HepG2 (cell line): ENCODE measurements at places on chromosomes 11 and 22. TPM values are rescaled to one million over a fixed set of nuclear protein-coding genes. Genes with fewer than 3 reads are reported as not detected.

DNA sequence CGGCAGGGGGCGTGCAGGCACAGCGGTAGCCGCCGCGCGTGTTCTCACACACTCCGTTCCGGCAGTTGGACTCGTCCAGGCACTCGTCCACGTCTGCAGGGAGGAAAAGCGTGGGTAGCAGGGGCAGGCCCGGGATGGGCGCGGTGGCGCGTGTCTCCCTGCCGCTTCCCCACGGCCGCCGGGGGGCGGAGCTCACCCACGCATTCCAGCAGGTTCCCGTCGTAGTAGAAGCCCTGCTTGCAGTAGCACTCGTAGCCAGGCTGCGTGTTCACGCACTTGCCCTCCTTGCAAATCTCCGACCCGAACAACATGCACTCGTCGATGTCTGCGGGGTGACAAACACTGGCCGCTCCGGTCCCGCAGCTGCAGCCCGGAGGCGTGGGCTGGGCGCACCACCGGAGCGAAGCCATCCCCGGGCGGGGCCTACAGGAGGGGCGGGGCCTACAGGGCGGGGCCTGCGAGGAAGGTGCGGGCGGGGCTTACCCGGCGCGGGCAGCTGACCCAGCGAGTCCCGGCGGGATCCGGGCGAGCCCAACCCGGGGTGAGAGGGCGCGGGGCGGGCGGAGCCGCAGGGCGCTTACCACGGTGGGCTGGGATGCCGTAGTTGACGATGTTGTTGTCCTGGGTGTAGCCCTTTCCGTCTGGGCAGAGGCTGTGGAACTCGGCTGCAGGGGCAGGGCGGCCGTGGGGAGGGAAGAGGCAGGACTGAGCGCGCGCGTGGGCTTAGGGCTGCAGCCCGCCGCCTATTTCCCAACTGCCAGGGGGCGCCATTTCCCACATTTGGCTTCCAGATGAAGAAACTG lies 15.6 kb downstream of the SCYL1 start:
- peaks cover 6% of the 10 kb centered on the region for H3K4me1 ChIP-seq
- H3K27me3 ChIP-seq = no peaks in the 10 kb centered on the region
- no peak overlapping the region for H3K4me3 ChIP-seq
- DNase-seq = no peak
- peaks cover 7% of the 10 kb centered on the region for H3K36me3 ChIP-seq

DNA sequence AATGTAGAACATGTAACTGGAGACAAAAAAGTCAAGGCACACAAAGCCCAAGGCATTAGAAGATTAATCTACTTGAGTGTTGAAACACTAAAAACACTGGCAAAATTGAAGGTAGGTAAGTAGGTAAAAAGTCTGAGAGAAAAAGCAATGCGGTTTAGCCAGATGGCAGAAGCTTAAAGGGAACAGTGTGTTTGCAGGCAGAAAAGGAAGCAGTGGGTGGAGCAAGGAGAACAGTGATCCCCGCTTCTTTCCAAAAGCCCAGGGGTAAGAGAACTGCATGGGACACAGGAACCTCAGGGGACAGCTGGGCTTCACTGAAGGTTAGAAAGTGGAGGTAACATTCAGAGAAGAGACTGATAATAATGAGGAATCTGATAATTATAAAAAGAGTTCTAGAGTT lies 16.0 kb downstream of the MRE11 start:
- H3K4me1 ChIP-seq = no peaks in the 10 kb centered on the region
- no peak for DNase-seq
- no peak overlapping the region for H3K27ac ChIP-seq

- H3K4me3 ChIP-seq = peak overlapping the region; percentile 84
- peak overlapping the region; percentile 80 for H3K27ac ChIP-seq
- DNase-seq = peak; percentile 44
- no peaks in the 10 kb centered on the region for H3K36me3 ChIP-seq
Measured at GRCh38 chr11:96341211-96342013, 1.6 kb downstream of the MAML2 start.

GRCh38 chr22:33569559-33569958 lies 350.7 kb downstream of the LARGE1 start:
- H3K4me1 ChIP-seq = peaks cover 71% of the 10 kb centered on the region
- no peaks in the 10 kb centered on the region for H3K36me3 ChIP-seq
- no peak overlapping the region for H3K4me3 ChIP-seq

GRCh38 chr11:60193687-60194433 lies 11.0 kb upstream of the MS4A6A start:
- no peaks in the 10 kb centered on the region for H3K4me1 ChIP-seq
- H3K4me3 ChIP-seq = no peak overlapping the region
- H3K27ac ChIP-seq = no peak overlapping the region
- H3K36me3 ChIP-seq = no peaks in the 10 kb centered on the region
- DNase-seq = peak; percentile 58

- DNase-seq = no peak
- H3K27ac ChIP-seq = no peak overlapping the region
- H3K4me1 ChIP-seq = no peaks in the 10 kb centered on the region
- peaks cover 3% of the 10 kb centered on the region; the same call in 1 of the 2 replicates for H3K27me3 ChIP-seq
- H3K4me3 ChIP-seq = no peak overlapping the region
Measured at GRCh38 chr11:125192183-125192582, 27.6 kb downstream of the PKNOX2 start.

Gene MAPK1
- polyA plus RNA-seq = 92.7 and 114 TPM in 2 replicates

DNA sequence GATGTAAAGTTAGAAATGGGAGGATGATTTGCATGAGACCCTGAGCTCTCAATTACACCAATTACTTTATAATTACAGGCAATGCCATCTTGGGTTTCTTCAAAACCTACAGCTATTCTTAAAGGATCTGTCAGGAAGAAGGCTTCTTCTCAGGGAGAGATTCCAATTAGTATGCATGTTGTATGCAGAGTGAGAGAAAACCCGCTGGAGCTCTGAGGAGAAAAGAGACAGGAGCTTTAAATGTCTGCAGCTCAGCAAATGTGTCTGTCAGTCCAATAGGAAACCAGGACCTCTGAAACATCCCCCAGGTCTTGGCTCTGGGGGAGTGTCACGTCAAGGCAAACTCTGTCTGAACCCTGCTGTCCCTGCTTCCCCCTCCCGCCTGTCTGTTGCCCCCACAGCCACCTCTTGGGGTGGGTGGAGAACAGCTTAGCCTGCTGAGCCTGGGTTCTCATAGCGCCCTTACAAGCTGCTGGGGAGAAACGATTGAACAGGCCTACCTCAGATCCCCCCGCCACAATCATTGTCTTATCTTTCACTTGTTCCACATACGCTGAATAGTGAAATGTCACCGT lies 140.2 kb downstream of the SPATA19 start:
- H3K4me3 ChIP-seq = no peak overlapping the region
- no peak overlapping the region for H3K27ac ChIP-seq
- DNase-seq = no peak
- H3K4me1 ChIP-seq = no peaks in the 10 kb centered on the region
- H3K36me3 ChIP-seq = no peaks in the 10 kb centered on the region
- no peaks in the 10 kb centered on the region for H3K27me3 ChIP-seq

GRCh38 chr11:2766166-2766565 lies 66.4 kb upstream of the KCNQ1OT1 start:
- H3K4me3 ChIP-seq = no peak overlapping the region
- H3K27ac ChIP-seq = no peak overlapping the region
- no peaks in the 10 kb centered on the region for H3K4me1 ChIP-seq
- no peaks in the 10 kb centered on the region for H3K36me3 ChIP-seq
- H3K27me3 ChIP-seq = peaks cover 54% of the 10 kb centered on the region; the same call in 2 of the 3 replicates

- no peaks in the 10 kb centered on the region for H3K27me3 ChIP-seq
- H3K27ac ChIP-seq = no peak overlapping the region
- peaks cover 15% of the 10 kb centered on the region for H3K4me1 ChIP-seq
- no peak for DNase-seq
- H3K4me3 ChIP-seq = no peak overlapping the region
Measured at GRCh38 chr11:112082729-112083128, 3.8 kb downstream of the TIMM8B start.

GRCh38 chr11:100340466-100341319 lies 346.4 kb upstream of the ARHGAP42 start:
- no peak for DNase-seq
- no peaks in the 10 kb centered on the region for H3K27me3 ChIP-seq

GRCh38 chr22:42714768-42715390 lies 5.8 kb downstream of the A4GALT start:
- H3K4me3 ChIP-seq = no peak overlapping the region
- no peak overlapping the region for H3K27ac ChIP-seq
- peaks cover 4% of the 10 kb centered on the region for H3K27me3 ChIP-seq
- H3K36me3 ChIP-seq = no peaks in the 10 kb centered on the region

DNA sequence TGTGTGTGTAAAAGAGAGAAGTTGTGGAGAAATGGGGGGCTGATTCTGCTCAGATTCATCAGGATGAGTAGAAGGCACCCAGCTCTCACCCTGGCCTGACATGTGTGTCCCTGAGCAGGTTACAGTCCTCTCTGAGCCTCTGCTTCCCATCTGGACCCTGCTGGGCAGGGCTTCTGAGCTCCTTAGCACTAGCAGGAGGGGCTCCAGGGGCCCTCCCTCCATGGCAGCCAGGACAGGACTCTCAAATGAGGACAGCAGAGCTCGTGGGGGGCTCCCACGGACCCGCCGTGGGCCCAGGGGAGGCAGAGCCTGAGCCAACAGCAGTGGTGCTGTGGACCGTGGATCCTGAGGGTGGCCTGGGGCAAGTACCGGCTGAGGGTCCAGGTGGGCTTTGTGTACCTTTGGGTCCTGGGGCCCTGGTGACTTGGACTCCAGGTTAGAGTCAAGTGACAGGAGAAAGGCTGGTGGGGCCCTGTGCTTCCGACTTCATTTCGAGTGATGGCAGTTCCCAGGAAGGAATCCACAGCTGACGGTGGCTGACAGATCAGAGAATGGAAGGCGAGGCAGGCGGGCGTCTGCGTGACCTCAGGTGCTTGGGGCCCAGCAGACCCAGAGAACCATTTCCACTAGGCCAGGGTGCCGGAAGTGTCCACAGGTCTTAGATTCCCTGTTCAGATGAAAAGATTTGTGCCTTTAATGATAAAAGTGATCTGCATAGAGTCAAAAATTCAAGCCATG lies 21.9 kb downstream of the NEAT1 start:
- H3K27me3 ChIP-seq = no peaks in the 10 kb centered on the region
- no peak overlapping the region for H3K27ac ChIP-seq
- no peak overlapping the region for H3K4me3 ChIP-seq

Gene TXNRD2
- 17.5 and 23.4 TPM in 2 replicates for polyA plus RNA-seq

DNA sequence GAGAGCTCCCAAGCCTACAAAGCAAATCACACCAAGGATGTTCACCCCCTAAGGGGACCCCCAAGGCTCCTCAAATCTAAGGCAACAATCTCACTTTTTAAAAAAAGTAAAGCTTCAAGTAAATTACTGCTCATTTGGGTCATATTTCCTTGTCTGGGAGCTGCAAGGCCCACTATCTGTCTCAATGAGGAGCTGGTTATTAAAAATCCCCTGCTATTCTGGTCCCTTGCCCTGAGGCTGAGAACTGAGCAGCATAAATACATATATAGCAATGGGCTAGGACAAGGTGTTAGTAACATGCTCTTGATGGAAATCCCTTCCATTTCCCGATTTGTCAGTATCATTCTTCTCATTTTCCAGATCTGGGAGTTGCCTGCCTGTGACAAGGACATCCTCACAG lies 119.2 kb downstream of the ETS1 start:
- no peak overlapping the region for H3K4me3 ChIP-seq
- H3K36me3 ChIP-seq = no peaks in the 10 kb centered on the region
- no peak overlapping the region for H3K27ac ChIP-seq
- no peak for DNase-seq

- no peaks in the 10 kb centered on the region for H3K4me1 ChIP-seq
- DNase-seq = no peak
- no peak overlapping the region for H3K4me3 ChIP-seq
- H3K36me3 ChIP-seq = no peaks in the 10 kb centered on the region
- 0 out of 3 replicates have a peak, but pooled peaks cover 7% of the 10 kb centered on the region for H3K27me3 ChIP-seq
Measured at GRCh38 chr11:117670924-117671323, 126.1 kb downstream of the DSCAML1 start.

GRCh38 chr11:75349521-75350116 lies 1.8 kb downstream of the ARRB1 start:
- H3K4me1 ChIP-seq = peaks cover 75% of the 10 kb centered on the region
- H3K36me3 ChIP-seq = no peaks in the 10 kb centered on the region
- H3K27ac ChIP-seq = peak overlapping the region; percentile 85
- peaks cover 1% of the 10 kb centered on the region; the same call in 1 of the 2 replicates for H3K27me3 ChIP-seq

Gene IGSF22
- not detected in 2 replicates for polyA plus RNA-seq

- H3K36me3 ChIP-seq = no peaks in the 10 kb centered on the region
- no peak overlapping the region for H3K27ac ChIP-seq
- H3K4me1 ChIP-seq = no peaks in the 10 kb centered on the region
- DNase-seq = peak; percentile 37
- H3K27me3 ChIP-seq = no peaks in the 10 kb centered on the region
Measured at GRCh38 chr11:59053387-59053786, 32.7 kb upstream of the GLYATL1B start.

DNA sequence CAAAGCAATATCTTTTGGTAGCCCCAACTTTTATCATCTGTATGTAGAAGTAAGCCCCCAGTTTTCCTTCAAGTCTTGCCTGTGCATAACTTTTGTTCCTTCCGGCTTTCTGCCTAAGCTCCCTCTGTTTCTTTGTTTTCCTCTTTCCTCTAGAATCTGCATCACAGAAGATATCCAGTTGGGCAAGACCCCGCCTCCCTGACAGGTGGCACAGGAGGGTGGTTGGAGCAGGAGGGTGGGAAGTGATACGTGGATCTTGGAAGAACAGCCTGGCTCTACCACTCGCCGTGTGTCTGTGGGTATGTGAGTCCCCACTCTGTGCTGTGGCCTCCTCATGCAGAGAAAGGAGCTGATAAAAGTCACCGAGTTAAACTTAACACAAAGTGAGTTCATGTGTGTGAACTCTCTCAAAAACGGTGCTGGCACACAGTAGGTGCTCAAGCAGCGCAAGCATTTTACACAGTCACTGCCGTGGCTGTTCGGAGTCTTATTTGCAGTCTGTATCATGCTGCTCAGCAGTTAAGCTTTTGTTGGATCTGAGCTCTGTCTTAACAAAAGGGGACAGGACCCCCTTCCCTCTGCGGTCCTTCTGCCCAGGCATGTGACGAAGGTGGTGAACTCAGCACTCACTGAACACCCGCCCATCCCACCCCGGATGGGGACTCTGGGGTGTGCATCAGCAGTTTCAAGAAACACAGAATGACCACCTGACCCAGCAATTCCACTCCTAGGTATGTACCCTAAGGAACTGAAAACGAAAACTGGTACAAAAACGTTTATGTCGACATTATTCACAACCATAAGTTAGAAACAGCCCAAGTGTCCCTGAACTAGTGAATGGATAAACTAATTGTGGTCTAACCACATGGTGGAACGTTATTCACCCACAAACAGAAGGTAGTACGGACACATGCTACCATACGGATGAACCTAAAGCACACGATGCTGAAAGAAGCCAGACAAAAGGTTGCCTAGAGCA lies 249.1 kb downstream of the CTTN start:
- peaks cover 1% of the 10 kb centered on the region; the same call in 1 of the 2 replicates for H3K36me3 ChIP-seq
- no peak for DNase-seq

Gene PATE4
- polyA plus RNA-seq = not detected in 2 replicates

- no peaks in the 10 kb centered on the region for H3K27me3 ChIP-seq
- H3K27ac ChIP-seq = no peak overlapping the region
- H3K4me3 ChIP-seq = no peak overlapping the region
- no peak for DNase-seq
Measured at GRCh38 chr11:17005646-17006045, 8.6 kb downstream of the PLEKHA7 start.
